ENCODE measurements at places on chromosomes 2 and 18.

DNA sequence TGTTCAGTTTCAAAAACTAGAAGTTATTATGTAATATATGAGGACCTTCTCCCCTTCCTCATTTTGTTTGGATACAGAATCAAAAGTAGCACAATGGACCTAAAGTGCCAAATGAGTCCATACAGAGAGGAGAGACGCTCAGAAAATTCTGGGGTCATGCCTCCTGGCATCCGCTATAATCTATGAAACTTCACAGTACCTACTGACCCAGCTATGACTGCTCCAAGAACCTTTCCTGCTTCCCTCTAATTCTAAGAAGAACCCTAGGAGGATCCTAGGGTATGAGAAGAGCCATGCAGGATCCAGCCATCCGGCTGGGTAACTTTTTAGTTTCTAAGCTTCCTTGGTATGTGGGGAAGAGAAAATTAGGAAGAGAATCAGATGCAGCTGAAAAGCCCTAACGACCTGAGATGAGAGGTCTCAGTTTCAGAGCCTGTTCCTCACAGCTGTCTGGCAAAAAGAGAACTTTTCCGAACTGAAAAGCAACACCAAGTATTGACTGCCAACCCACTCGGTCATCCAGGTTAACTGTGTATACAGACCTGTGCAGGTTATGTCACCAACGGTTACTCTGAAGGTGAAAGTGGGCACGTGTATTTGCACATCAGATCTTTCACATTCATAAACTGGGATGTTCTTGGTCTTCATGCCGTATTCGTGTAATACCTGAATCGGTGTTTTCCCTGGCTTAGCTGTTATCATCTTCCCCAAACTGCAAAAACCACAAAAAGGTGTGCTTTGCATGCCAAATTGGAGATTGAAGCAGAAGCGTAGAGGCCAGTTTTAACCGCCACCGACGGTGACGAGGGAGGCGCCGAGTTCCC is 1.1 kb downstream of the PRKRA start:
- DNase-seq: no peak

DNA sequence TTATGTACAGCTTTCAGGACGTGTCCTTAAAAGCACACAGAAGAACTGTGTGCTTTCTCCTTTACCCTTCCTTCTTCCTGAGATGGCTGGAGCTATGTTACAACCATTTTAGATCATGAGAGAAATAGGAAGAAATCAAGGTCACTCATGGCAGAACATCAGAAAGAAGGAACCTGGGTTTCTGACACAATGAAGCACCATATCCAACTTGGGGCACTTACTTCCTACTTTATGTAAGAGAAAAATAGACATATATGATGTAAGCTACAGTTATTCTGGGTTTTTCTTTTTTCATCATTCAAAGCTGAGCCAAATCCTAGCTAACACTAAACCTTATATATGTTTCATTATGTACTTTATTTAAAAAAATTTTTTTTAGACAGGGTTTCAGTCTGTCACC is 79.5 kb downstream of the FAM161A start:
- no peak for DNase-seq

DNA sequence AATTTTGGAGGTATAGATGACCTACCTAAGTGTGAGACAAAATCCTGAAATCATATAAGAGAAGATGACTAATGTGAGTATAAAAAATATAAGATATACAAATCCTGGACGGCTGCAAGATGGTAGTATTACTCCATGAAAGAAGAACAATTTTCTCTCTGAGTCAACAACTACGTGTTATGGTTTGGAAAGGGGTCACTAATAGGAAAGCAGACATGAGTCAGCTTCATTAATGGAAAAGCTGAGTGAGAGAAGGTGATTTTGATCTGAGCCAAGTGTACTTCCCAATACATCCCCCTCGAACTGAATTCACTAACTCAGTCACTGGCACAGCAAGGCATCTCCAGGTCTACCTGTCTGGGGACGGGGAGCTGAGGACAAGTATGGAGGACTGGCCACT is 20.1 kb upstream of the SELENOI start:
- no peak for DNase-seq

DNA sequence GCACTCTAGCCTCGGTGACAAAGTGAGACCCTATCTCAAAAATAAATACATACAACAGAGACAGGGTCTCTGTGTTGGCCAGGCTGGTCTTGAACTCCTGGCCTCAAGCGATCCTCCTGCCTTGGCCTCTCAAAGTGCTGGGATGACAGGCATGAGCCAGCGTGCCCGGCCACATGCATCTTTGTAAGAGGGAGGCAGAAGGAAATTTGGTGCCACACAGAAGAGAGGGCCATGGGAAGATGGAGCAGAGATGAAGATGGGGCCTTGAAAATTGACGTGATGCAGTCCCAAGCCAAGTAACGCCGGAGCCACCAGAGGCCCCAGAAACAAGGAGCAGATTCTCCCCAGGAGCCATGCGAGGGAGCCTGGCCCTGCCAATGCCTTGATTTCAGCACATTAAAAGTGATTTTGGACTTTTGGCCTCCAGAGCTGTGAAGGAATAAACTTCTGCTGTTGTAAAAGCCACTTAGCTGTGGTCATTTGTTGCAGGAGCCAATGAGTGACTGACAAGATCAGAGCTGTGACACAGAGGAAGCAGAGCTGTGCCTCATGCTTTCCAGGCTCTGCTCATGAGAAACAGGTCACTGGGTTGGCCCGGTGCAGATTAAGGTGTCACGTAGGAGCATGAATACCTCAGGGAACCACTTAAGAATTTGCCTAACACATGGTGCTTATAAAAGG is 2.7 kb upstream of the SLC66A2 start:
- DNase-seq: no peak

- no peak for DNase-seq
Observed at GRCh38 chr2:28589746-28590463, 94.0 kb downstream of the PLB1 start.

DNA sequence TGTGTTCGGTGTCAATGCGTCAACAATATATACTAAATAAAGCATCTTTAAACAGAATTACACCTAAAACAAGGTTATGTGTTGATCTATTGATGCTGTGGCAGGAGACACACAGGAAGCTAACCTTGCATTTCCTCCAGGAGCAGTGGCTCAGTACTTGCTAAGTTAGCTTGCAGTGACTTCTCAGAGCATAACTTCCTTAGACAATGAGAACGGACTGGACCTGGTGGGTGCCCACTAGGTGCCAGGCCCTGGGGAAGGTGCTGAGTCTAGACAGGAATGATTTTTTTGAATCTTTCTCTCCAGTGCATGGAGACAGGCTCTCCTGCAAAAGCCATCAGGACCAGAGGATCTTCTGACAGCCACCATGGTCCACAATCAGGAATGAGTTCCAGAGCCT is 73.8 kb upstream of the MGAT4A start:
- DNase-seq: no peak

DNA sequence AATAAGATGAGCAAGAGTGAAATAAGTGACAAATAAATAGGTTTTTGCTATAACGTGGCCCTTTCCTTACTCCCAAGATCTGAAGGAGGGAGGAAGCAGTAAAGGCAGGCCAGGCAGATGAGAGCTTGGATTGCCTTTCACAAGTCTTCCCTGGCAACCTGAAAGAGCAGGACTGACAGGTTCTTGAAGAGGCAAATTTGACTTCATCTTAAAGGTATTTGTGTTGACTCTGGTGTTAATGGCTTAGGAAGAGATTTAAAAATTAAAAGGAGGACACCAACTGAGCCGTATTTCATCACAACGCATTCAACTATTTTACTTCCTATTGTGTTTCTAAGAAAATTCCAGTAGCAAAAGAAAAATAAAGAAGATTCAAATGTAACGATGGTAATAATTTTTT is 3.2 kb downstream of the STRN start:
- DNase-seq: no peak

DNA sequence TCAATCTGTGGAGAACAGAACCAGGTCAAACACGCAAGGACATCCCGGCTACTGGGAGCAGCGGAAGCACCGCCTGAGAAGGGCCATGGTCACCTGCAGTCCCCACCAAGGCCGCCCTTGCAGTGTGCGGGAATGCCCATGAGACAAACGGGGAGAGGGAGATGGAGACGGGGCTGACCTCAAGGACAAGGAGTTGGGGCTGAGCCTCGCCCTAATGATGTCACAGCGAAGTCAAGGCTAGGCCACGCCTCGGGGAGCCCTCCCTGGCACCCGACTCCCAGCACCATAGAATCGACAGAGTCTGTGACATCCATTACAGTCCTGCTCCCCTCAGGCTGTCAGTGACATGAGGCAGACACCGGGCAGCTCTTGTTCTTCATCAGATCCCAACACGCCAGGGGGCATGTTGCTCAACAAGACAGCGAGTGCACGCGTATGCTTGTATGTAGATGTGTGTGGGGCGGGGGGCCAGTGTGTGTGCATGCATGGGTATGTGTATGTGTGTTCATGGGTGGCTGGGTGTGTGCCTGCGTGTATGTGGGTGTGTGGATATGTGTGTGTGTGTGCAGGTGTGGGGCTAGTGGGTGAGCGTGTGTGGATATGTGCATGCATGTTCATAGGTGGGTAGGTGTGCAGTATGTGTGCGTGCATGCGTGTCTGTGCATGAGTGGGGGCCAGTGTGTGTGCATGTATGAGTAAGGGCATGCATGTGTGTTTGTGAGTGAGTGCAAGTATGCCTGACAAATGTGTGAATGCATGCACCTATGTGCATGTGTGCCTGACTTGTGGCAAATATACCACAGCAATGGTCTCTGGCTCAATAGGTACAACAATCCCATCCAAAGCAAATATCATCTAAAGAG is 57.0 kb downstream of the ANKMY1 start:
- DNase-seq: no peak

GRCh38 chr2:60484133-60484645 is 69.3 kb downstream of the BCL11A start:
- no peak for DNase-seq

DNA sequence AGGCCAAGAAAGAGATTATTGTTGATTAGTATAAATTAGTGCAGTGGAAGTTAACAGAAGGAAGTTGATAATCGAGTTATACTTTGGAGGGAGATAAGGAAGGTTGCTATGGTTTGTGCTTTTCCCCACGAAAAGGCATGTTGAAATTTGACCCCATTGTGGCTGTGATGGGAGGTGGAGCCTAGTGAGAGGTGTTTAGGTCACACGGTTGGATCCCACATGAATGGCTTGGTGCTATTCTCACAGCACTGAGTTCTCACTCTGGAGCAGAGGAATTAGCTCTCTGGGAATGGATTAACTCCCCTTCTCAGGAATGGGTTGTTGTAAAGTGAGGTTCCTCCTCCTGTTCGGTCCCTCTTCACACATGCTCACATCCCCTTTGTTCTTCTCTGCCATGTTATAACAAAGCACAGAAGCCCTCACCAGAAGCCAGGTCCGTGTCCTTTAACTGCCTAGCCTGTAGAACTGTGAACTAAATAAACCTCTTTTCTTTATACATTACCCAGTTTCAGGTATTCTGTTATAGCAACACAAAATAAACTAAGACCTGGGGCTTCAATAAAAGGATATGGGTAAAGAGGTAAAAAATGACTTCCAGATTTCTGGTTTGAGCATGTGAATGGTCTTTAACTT is 21.9 kb downstream of the PIGN start:
- DNase-seq: no peak

GRCh38 chr2:158935617-158936016 is 32.8 kb upstream of the TANC1 start:
- no peak for DNase-seq

- DNase-seq: no peak
Observed at GRCh38 chr2:16332681-16333557, 332.7 kb downstream of the CYRIA start.

- no peak for DNase-seq
Observed at GRCh38 chr2:240784629-240785423, 35.2 kb downstream of the KIF1A start.

- no peak for DNase-seq
Observed at GRCh38 chr2:29821591-29821990, 99.8 kb downstream of the ALK start.

- no peak for DNase-seq
Observed at GRCh38 chr2:18362696-18363095, 197.8 kb downstream of the RDH14 start.

- no peak for DNase-seq
Observed at GRCh38 chr2:169294001-169294675, 68.2 kb downstream of the LRP2 start.

- DNase-seq: peak; percentile 53
Observed at GRCh38 chr2:98348066-98348561, 1.9 kb downstream of the CNGA3 start.

GRCh38 chr18:72940986-72941385 is 73.2 kb upstream of the NETO1 start:
- no peak for DNase-seq

DNA sequence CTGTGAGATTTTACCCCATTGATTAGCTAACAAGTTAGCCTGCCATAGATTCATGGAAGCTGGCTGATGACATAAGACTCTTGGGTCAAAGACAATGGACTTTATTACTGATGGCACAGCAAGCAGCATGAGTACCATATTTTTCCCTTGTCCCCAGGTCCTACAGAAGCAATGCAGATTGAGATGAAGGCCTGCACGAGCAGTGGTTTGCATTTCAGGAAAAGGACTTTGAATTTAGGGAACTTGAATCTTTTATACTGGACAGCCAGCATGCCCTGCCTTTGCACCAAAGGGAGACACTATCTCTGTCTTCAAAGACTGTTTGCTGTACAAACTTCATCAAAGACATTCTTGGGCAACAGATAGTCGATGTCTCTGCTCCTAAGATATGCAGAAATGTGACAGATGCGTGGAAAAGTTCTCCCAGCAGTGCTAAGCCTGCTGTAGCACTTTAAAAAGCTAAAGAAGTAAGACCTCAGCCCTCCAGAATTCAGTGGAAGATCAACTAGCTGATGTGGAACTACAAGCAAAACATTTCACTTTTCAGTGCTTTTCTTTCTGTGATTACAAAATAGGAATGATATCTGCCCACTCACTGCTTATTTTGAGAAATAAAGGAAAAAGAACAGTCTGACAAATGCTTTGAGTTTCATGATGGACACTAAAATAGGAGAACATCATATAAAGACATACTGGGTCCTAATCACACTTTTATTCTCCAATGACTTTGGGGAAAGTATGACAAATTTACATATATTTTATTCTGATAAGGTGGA is 44.4 kb upstream of the TANK start:
- DNase-seq: no peak

GRCh38 chr2:188811522-188811921 is 162.7 kb upstream of the COL3A1 start:
- no peak for DNase-seq

DNA sequence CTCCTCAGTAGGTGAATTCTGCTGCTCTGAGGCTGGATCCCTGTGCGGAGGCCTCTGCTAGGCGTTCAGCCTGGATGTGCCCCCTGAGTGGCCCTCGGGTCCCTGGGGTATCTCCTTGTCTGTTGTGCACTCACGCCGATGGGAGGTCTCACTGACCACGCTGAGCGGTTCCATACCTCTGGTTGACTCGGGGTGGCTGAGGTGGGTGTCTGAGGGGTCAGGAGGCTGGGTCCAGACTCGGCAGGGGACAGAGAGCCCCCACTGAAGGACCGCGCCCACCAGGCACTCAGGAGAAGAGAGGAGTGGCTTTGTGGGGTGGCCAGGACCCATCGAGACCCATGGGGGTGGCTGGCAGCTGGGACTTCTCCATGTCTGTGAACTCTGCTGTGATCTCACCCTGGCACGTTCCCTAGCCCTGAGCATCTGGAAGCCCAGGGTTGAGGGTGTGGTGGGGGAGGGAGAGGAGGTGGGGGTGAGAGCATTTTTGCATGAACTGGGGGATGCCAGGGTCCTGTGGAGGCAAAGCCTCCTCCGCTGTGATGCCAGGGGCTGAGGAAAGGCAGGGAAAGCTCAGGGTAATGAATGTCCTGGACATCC is 53.7 kb downstream of the TWIST2 start:
- DNase-seq: no peak

- no peak for DNase-seq
Observed at GRCh38 chr2:113010088-113010487, 4.8 kb downstream of the IL36A start.

Data from NCI-H1694 treated with DMSO at 0.1 percent for 48 hours (cell line).